Fibroblast of skin of right quadriceps (primary cell): ENCODE measurements at places on chromosomes 12 and 14.

- no peak for DNase-seq
Measured at GRCh38 chr12:96327889-96328288, 72.3 kb downstream of the CDK17 start.

GRCh38 chr12:3315201-3315661, 175.8 kb upstream of the PRMT8 start:
- peak; percentile 25 for DNase-seq

GRCh38 chr12:126488806-126489205, 1423.6 kb downstream of the AACS start:
- DNase-seq, result no peak

GRCh38 chr12:128307791-128308190, 40.8 kb downstream of the TMEM132C start:
- no peak for DNase-seq

DNA sequence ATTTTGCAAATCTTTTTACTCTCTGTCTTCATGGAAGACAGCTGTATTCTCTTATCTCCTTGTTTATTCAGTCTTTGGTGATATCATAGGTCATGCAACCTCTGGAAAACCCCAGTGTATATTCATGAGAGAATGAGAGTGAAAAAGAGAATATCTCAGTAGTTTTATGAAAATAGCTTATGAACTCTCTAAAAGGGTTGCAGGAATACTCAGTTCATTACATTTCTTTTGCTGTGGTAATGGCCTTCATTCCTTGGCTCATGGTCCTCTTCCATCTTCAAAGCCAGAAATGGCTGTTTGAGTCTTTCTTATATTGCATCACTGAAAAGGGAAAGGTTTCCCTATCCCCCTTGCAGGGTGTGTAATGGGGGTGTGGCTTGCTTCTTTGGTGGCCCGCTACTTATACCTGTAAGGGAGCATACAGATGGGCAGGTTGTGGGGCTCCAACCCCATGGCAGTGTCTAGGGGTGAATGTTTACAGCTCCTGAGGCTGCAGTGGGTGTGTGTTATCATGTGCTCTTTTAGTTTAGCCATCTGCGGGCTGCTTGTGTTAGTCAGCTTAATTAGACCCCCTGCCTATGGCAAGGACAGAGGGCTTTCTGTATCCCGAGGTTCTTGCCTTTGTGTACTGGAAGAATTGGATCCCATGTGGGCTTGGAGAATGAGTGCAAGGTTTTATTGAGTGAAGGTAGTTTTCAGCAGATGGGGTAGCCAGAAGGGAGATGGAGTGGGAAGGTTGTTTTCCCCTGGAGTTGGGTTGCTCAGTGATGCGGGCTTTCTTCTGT, 150.2 kb downstream of the CCDC91 start:
- peak; percentile 5 for DNase-seq

GRCh38 chr14:63650256-63650952, 8.7 kb upstream of the WDR89 start:
- no peak for DNase-seq

- DNase-seq, result peak; percentile 41
Measured at GRCh38 chr14:62914025-62914424, 131.2 kb downstream of the KCNH5 start.

DNA sequence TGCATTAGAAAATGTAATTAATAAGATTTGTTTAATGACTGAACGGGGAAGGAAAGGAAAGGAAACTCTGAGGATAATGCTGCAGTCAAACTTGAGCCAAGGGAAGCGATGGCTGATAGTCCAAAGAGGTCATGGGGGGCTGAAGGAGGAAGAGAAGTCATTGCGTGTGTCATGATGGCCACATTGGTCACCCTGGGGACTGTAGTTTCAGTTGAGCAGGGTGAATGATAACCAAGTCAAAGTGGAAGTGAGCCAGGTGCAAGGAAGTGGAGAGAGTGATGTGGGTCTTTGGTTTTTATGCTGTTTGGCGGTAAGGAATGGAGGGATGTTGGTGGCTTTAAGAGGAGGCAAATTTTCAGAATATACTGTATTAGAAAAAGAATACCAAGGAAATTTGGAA, 21.6 kb downstream of the C12orf75 start:
- DNase-seq, result no peak

- peak; percentile 61 for DNase-seq
Measured at GRCh38 chr14:75577729-75578101, 705 bp upstream of the FLVCR2 start.

- no peak for DNase-seq
Measured at GRCh38 chr14:27050208-27050607, 452.4 kb upstream of the NOVA1 start.

- DNase-seq, result peak; percentile 15
Measured at GRCh38 chr14:31025367-31026076, at the start of gene AP4S1. Gene AP4S1 (plus strand): TSS chr14:31025649. CDS start chr14:31066197, 40,548 bp downstream.

DNA sequence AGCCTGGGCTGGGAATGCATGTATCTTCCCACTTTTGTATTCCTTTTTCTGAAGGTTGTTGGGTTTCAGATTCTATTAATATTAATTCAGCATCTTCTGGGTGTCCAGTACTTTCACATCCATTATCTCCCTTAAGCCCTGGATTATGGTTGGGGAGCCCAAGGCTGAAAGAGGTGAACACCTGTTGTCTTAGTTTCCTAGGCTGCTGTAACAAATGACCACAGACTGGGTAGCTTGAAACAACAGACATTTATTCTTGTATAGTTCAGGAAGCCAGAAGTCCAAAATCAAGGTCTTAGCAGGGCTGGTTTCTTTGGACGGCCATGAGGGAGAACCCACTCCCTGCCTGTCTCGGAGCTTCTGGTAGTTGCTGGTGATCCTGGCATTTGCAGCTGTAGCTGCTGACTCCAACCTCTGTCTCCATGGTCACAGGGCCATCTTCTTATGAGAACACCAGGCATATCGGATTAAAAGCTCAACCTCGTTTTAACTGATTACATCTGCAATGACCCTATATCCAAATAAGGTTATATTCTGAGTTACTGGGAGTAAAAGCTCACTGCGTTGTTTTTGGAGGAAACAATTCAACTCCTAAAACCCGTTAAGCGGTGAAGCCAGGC, 68.2 kb upstream of the CLMN start:
- no peak for DNase-seq

DNA sequence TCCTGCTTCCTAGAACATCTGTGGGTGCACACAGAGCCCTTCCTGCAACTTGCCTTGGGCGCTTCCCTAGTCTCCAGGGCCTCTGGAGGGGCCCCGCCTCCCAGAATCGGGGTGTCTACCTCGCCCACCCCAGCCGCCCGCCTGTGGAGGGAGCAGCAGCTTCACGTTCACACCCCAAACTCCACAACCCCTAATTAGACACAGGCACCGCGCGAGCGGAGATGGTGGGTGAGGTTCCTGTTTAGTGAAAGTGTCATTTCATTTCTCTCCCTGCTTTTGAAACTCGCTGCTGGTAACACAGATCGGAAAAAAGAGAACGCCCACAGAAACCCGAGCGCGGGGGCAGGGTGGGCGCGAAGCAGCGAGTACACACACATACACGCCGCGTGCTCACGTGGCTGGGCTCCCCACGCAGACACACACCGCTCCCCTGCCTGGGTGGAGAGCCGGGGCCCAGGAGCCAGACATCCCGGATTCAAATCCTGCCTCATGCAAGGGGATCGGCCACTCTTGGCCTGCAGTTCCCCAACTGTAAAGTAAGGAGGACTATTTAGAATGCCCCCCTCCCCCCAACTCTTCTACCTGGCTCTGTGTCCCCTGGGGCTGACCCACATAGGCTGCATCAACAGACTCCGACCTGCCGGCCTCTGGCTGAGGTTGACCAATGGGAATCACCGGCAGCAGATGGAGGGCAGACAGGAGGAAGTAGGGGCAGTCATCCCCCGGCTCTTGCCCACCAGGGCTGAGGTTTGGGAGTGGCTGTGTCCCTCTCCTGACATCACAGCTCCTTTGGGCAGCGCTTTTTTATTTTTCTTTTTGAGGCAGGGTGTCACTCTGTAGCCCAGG, 79.2 kb upstream of the NCOR2 start:
- no peak for DNase-seq

DNA sequence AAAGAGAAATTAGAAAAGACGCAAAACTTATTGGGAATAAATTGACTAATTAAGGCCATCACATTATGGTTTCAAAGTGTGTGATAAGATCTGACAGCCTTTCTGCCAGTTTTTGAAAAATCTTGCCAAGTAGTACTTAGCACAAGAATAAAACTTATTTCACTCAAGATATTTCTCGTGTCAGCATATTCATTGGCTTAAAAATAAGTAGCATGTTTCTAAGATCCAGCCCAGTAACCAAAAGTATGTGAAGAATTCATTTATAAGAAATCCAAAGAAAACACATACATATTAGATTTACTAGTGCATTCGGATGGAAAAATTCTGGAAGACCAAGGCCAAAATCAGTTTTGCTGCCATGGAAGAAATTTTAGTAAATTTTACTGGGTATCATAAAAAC, 1135.0 kb downstream of the GALC start:
- DNase-seq, result peak; percentile 81

DNA sequence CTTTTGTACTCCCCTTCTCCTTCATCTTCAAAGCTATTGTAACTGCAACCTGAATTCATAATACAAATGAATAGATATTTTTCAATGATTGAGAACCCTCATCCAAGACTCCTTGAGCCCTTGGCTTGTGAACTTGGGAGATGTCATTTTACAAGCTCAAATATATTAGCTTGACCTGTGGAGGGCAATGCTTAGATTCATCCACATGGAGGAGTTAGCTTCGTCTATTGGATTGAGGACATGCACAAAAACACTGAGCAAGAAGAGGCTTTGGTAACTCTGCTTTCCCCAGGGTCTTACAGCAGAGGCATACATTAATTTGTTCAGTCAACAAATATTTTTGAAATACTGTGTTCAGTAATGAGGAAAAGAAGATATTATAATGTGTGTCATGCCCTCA, 101.1 kb downstream of the OTOGL start:
- DNase-seq, result no peak

DNA sequence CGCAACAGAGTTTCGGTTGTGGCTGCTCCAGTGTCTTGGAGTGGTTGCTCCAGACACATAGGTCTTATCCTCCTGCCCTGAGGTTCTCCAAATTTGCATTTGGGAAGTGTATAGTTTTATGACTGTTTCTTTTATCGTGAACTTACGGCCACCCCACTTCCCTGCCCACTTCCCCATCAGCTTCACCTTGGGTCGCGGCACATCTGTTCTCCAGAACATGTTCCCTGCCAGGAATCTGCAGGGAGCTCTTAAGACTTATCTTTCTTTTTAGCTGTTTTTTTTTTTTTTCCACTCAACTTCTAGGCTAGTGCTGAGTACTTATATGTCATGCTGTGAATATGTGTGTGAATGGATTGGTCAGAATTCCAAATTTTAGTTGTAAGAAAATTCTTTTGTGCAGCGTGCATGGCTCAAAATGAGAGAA, 75.4 kb downstream of the ETV6 start:
- DNase-seq, result peak; percentile 59

DNA sequence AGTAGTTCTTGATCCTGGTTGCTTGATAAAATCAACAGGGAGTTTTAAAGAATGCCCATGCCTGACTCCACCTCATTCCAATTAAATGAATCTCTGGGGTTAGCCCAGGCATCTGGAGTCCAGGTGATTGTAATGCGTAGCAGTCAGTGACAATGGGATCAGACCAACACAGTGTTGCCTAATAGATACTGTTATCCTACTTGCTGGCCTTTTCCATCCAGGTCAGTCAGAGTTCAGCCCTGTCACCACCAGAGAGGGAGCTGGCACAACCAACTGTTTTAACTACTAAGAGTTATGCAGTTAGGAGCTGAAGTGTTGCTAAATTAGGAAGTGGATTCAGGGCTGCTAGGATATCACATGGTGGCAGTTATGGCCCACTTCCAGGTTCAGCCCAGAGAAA, 107.1 kb downstream of the GPR135 start:
- DNase-seq, result peak; percentile 86

- DNase-seq, result peak; percentile 66
Measured at GRCh38 chr14:90495357-90496276, 98.8 kb downstream of the CALM1 start.

DNA sequence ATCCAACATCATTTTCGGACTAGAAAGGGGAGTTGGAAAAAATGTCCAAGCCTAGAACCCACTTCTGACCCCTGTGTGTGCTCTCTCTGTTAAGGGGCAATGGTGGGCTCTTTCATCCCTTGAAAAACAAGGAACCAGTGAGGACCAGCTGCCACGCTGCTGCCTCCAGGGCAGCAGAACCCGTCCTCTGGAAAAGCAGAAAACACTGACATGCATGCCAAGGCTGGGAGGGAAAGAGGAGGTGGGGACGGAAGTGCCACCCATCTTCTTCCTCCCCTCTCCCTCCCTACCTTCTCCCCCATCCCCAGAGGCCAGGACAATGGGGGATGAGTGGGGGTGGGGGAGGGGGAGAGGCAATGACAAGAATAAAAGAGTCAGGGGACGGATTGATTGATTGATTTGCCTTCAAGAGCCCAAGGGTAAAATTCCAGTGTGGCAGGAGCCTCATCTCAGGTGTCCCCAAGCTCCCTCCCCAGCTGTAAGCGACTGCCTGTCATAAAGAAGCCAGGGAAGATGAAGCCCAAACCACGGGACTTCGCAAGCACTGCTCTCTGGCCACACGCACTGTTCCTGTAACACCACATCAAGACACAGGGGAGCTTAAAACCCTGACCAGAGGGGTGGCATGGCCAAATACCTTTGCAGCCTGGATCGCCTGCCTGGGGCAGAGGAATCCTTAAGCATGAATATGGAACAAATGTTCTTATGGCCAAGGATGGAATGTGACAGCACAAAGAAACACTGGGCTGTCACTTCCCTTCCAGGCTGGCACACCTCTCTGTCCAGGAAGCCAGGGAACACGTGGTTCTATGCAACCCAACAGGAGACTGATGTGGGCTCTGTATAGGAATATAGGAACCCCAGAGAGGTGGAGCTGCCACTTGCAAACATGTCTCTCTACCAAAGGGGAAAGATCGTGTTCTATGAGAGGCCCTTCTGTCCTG, 38.9 kb upstream of the BDKRB2 start:
- no peak for DNase-seq

- DNase-seq, result no peak
Measured at GRCh38 chr12:121299662-121300061, 3.2 kb upstream of the CAMKK2 start.

DNA sequence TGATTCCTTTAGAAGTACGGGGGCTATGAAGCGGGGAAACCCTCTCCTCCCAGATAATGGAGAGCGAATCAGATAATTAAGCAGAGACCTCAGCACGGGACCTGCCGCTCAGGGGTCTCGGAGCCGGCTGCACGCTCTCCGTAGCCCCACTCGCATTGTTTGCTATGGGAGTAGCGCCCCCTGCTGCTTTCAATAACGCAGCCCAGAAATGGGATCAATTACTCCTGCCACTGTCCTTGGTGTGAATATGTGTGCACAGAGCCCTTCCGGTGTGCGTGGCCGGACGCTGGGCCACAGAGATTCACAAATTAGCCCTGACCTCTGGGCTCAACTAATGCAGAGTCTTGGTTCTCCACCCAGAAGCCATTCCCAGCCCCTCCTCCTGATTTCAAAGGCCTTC, 76.4 kb upstream of the TMEM132C start:
- no peak for DNase-seq

GRCh38 chr14:103828315-103828967, 18.9 kb downstream of the PPP1R13B start:
- DNase-seq, result no peak
